Smooth muscle cell of the brain vasculature (primary cell): ENCODE measurements at places on chromosomes 3 and 15.

DNA sequence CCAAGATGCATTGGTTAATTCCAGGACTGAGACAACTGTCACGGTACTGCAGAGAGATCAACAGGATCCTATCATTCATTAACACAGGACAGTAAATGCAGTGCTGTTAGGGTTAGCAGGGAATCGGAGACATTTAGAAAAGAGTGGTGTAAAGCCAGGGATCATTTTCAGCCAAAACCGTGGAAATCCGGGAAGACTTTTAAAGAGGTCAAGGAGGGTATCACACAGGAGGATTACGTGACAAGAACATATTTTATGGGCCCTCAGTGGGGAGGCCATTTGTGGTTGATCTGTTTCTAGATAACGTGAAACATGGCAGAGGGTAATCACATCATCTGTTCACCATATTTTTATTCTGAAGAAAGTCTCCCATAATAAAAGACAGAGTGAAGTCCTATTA lies 216.1 kb downstream of the PTPRG start:
- no peak for DNase-seq

- no peak for DNase-seq
Measured at GRCh38 chr15:96412045-96412905, 81.8 kb downstream of the NR2F2 start.

- DNase-seq: no peak
Measured at GRCh38 chr3:37170060-37170459, 4.3 kb downstream of the LRRFIP2 start.

- no peak for DNase-seq
Measured at GRCh38 chr3:17793542-17794195, 51.2 kb upstream of the TBC1D5 start.

- no peak for DNase-seq
Measured at GRCh38 chr3:109339714-109340648, 2.6 kb upstream of the DPPA4 start.
